ENCODE measurements at places on chromosomes 2 and 18.

GRCh38 chr2:203984-204383 is 59.8 kb downstream of the SH3YL1 start:
- no peak for DNase-seq

DNA sequence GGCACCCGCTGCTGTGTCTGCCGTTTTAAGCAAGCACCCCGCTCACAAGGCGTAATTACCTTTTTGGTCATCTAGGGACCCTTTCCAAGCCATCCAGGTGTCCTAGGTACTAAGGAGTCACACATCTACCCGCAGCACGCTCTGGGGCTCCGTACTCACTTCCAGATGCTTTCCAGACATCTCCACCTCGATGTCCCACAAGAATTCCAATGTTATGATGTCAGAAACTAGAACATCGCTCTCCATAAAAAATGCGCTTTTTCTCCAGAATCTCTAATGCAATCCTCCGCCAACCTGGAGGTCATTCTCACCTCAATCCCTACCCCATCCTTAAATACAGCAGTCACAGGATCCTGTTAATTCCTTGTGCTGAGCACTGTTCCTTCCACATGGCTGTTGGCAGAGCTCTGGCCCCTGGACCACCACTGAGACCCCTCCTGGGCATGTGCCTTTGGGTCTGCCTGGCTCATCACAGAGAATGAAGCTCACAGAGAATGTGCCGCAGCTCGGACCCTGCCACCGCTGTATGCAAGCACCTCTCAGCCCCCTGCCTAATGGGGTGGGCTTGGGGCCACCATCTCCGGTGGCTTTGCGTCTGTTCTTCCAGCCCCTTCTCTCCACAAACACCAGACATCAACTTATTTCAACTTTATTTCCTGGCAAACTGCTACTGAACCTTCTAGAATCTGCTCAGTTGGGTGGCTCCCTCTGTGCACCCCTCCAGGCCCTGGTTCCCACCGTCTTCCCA is 4.6 kb upstream of the PXDN start:
- no peak for DNase-seq

DNA sequence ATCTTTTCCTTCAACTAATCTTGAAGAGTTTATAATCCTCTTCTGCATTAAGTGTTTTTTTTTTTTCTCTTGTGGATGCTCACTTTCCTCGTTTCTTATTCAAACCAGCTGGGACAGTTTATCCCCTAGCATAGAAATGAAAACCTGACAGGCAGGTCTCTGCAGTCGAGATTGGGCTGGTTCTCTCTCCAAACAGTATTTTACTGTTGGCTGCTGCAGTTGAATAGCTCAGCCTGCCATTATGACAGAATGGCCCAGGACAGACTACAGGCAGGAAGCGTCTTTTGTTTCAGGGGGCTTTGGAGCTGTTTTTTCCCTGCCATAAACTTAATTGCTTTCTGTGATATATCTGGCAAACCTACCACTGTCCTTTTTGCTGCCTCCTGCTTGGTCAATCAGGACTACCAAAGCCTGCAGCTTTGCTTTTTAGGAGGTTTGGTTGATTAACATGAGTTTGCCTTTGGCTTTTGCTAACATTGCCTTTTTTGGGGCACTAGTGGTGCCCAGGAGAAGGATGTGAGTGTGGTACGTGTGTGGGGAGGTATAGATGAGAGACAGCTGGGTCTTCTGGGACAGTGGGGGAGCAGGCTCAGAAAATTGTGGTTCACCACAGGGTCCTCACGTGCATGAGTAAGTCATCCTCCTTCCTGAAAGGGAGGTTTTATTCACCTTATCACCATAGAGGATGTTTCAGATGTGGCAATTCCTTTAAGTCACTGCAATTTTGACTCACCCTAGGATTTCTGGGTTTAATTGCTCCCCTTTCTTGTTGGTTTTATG is 128.7 kb downstream of the LYPD6B start:
- DNase-seq = peak; percentile 80

DNA sequence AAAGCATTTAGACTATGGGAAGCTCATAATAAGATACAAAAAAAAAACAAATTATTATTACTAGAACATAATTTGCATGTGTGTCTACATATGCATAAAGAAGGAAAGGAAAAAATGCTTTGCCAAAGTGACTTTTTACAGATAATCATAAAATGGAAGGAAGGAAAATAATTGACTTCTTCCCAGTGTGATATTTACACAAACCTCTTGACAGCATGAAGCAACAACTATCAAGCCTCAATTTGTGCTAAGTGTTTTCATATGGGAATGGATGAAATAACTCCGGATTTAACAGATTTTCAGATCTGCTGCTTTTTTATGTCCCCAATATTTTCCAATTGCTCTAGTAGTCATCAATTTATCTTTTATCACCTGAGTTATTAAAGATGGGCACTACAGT is 275.9 kb upstream of the REG3G start:
- no peak for DNase-seq

- DNase-seq = peak; percentile 41
Measured at GRCh38 chr2:215831296-215831913, 181.9 kb downstream of the MREG start.

GRCh38 chr2:6653281-6653750 is 212.4 kb downstream of the CMPK2 start:
- no peak for DNase-seq

DNA sequence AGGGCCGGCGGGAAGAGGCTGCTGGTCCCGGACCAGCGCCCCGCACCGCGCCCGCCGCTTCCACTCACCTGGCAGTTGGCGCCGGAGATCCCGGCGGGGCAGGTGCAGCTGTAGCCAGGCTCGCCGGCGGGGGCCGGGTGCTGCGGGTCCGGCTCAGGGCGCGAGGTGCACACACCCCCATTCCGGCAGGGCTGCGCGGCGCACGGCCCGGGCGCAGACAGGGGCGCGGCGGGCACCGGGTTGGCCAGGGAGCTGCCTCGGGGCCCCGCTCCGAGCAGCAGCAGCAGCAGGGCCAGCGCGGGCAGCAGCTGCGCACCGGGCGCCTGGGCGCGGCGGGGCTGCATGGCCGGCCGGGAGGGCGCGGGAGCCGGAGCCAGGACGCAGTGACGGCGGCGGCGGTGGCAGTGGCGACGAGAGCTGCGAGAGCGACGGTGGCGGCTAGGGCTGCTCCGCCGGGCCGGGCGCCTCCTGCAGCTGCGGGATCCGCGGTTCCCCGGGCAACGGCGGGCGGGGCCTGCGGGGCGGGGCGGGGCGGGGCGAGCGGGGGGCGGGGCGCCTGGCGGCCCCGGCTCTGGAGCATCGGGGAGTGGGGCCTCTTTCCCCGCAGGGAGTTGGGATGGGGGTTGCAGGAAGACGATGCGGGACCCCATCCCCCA is at the start of gene DNER:
Gene DNER, minus strand, starts transcription at position 476 of the 656 bp plus-strand sequence. Its CDS starts 132 bp downstream, at position 344.
- no peak for DNase-seq

GRCh38 chr2:63654959-63655358 is 66.2 kb downstream of the MDH1 start:
- DNase-seq = no peak

DNA sequence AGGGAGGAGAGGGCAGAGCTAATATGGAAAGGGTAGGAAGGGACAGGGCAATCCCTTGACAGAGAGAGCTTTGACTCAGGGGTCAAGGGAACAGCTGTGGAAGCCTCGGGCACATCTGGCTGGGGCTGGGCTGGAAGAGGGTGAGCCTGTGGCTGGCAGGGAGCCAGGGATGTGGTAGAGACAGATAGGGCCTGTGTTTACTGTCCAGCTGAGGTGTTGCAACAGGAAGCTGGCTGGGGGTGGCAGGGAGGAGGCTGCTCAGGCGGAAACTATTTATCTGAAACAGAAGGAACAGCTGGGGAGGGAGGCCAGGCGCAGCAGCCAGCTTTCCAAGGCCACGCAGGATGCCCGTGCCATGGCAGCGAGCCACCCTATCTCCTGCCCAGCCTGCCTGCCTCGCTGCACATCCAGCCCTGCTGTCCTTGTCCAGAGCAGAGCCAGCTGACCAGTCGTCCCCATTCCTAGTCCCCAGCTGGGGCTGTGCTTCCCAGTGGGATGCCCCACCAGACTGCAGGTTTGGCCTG is 264.7 kb downstream of the CYP26B1 start:
- no peak for DNase-seq

Data from DND-41 (cell line).